Left renal pelvis (tissue), 4 donors: ENCODE measurements at places on chromosomes 3 and 15.

DNA sequence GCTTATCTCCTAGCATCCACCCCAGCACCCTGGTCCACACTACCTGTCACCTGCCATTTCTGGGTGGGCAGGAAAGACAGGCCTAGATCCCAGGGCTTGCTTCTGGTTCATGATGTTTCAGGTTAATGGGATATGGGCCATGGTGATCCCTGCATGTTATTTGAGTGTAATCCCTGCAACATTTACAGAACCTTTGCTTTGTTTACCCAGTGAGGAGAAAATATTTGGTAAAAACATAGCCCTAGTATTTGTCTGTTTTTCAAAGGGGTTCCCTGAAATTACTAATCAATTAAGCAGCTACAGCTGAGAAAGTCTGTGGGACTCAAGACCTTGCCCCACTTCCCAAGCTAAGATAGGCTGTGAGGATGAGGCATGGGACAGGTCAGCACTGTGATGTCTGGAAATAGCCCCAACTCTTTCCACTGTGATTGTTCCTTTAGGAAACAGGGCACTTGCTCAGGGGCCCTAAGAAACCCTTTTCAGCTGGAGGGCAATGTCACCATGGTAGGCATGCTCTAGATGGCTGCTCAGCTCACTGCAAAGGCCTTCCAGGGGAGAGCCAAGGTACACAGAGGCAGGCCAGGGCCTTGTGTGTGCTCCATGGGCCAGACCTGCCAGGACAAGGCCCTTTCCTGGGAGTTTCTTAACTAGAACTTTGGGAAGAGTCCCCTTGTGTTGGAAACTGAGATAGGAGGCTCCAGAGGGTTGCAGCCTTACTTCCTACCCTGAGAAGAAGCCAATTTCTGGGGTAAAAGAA is 11.1 kb downstream of the TRANK1 start:
- no peak for DNase-seq

GRCh38 chr15:33314069-33314468 is 3.3 kb downstream of the RYR3 start:
- no peak for DNase-seq

- DNase-seq = no peak
Observed at GRCh38 chr3:57893668-57894067, 114.6 kb upstream of the FLNB start.

GRCh38 chr3:196081002-196081833 is 672 bp downstream of the TFRC start:
- DNase-seq = no peak

GRCh38 chr15:80584973-80585525 is 110.1 kb upstream of the ABHD17C start:
- no peak for DNase-seq

GRCh38 chr3:128481438-128481942 is 11.5 kb downstream of the GATA2 start:
- DNase-seq = no peak

DNA sequence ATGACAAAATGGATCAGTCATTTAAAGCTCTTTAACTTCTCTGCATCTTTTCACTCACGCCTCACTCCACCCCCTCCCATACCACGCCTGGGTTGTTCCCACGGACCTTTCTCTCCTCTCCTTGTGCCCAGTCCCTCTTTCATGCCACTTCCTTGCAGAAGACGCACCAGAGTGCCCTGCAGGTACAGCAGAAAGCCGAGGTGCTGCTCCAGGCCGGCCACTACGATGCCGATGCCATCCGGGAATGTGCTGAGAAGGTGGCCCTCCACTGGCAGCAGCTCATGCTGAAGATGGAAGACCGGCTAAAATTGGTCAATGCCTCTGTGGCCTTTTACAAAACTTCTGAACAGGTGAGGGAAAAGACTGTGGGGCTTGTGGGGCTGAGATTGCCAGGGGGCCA is 296.1 kb upstream of the UMPS start:
- no peak for DNase-seq

- no peak for DNase-seq
Observed at GRCh38 chr3:29683018-29683993, 402.4 kb downstream of the RBMS3 start.

DNA sequence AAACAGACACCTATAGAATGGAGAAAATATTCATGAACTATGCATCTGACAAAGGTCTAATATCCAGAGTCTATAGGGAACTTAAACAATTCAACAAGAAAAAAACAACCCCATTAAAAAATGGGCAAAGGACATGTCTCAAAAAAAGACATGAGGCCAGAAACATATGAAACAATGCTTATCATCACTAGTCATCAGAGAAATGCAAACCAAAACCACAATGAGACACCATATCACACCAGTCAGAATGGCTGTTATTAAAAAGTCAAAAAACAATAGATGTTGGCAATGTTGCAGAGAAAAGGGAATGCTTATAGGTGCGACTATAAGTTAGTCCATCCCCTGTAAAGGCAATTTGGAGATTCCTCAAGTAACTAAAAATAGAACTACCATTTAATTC is 11.4 kb upstream of the HDGFL3 start:
- DNase-seq = no peak

DNA sequence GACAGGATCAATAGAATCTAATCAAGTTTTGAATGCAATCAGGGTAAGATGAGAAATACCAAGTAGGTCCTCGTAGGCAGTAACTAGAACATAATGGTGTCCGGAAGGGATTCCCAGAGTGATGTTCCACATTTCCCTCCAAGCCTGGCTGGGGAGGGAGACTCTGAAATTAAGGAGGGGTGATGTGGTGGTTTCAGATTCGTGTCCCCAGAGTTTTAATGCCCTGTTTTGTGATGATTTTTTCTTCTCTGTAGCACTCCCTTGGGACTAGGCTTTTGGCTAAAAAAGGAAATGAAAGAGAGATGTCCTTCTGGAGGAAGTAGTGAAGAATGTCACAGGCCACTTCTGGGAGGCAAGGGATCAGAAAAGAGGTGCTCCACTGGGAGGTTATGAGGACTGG is 108.3 kb upstream of the CACNA2D3 start:
- DNase-seq = no peak

DNA sequence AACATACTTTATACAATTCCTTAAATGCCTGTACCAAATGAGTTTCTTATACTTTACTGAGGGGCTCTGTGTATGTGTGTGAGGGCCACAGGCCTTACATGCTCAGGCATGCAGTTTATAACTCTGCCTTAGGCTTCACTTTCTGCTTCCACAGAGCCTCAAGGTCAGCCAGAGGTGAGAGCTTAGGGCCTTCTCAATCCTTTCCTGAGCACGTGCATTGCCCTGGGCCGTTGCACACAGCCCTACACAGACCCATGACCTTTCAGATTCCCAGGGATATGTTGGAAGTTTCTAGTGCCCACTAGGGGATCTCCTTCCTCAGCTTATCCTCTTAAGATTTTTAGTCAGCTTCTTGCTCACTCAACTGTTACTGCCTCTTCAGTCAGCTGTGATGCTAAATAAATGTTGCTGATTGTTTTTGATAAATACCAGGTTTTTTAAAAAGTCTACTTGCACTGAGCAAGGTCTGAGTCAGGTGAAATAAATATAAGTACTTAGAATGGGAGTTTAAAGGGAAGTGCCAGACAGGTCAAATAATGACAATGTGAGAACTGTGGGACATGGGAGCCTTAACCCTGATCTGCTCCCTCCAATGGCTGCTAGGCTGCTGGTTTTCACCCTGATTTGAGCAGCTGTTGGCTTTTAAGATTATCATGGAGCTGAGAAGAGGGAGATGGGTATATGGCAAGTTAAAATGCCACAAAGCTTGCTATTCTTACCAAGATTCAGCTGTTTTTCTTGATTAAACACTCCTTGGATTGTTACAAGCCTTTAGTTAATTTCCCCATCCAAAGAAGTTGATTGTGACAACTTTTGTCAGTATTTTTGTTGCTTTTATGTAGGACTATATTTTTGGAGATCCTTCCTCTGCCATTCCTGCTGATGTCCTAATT is 169.5 kb downstream of the PLD1 start:
- peak; percentile 26 for DNase-seq

- no peak for DNase-seq
Observed at GRCh38 chr15:95078003-95078402, 846.6 kb downstream of the MCTP2 start.

GRCh38 chr3:189710620-189711402 is 79.6 kb downstream of the TP63 start:
- DNase-seq = peak; percentile 51

DNA sequence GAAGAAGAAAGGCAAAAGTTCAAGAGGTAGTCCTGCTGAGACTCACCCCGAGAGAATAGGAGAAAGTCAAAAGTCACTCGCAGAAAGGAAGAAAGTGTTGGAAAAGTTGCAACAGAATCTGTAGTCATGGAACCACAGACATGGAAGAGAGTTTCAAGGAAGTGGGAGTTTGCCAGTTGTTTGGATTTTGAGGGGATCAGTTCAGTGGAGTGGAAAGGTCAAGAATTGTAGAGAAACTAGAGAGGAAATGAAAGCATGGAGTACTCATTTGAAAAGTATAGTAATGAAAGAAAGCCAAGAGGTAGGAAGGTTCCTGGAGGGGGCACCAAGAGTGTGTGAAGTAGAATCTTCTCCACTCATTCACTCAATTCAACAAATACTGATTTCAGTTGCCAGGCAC is 34.7 kb downstream of the SPTSSB start:
- DNase-seq = no peak

- DNase-seq = no peak
Observed at GRCh38 chr3:167650459-167650858, 3.3 kb downstream of the WDR49 start.

GRCh38 chr15:100332721-100333120 is 9.1 kb downstream of the ADAMTS17 start:
- DNase-seq = no peak

DNA sequence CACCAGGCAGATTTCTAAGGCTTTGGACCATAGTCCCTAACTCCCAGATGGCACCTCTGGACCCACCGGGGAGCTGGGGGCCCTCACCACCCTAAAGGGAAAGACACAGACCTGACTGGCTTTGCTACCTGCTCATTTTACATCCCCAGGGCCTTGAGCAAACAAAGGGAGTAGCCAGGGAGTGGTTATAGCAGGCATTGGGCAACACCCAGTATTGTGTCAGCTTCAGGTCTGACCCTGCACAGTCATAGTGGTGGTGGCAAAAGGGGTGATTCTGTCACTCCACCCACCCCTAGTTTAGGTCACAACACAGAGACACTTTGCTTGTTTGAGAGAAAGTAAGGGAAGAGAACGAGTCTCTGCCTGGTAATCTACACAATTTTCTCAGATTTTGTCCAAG is 352.5 kb downstream of the DIPK2A start:
- DNase-seq = no peak

DNA sequence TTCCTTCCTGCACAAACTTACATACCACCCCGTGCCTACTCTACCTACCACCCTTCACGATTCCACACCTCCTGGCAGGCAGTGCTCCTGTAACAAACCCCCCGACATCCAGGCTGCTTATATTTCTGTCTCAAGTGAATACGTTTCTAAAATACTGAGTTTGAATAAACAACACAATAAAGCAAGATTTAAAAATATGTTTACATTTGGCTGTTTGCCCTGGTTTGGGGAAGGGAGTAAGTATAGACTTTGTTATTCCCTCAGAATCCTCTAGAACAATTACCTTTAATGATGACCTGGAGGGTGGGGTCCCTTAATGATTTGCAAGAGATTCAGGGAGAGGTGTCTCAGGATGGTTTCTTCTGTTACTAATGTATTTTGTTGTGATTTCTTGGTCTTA is 402.6 kb upstream of the TBL1XR1 start:
- DNase-seq = no peak

GRCh38 chr15:74773731-74774252 is 8.1 kb upstream of the CSK start:
- no peak for DNase-seq

- no peak for DNase-seq
Observed at GRCh38 chr3:62318365-62318751, 55.0 kb downstream of the FEZF2 start.

DNA sequence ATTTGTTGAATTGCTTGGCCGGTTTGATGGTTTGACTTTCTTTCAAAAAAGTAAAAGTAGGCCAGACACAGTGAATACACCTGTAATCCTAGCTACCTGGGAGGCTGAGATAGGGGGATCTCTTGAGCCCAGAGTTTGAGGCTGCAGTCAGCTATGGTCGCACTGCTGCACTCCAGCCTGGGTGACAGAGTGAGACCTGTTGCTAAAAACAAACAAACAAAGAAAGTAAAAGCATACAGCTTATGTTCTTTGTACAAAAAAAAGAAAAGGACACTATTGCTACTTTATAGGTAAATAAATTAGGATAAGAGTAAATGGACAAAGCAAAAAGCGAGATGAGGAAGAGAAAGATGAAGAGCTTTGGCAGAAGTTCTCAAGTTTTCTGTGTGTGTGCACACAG is 13.9 kb upstream of the FEZF2 start:
- DNase-seq = no peak

DNA sequence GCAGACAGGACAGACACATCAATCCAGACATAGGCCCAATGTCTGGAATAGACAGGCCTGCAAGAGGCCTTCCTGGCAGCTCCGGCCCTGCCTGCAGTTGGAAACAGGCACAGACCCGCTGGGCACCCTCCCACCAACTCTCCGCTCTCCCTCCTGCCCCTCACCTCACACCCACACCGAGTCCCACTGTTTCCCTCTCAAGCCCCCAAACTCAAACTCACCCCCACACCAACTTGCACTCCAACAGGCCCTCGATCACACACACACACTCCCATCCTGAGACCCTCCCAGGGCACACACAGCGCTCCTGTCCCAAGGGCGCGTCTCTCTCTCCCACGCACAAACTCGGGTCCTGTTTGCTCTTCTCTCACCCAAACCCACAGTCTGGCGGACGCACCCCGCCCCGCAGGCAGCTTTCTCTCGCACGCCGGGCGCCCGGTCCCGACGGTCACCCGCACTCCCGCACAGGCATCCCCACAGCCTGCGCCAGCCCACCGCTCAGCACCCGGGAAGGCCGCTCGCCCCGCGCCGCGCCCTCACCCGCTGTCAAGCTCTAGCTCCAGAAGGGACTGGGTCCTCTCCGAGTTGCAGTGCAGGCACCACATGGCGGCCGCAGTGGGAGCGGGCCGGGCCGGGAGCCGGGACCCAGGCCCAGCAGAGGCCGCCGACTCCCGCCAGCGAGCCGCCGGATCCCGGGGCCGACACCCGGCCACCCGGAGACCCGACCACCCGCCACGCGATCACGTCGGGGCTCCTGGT is 106.2 kb downstream of the IQSEC1 start:
- DNase-seq = no peak

- DNase-seq = no peak
Observed at GRCh38 chr3:130644628-130645253, 101.9 kb downstream of the PIK3R4 start.

DNA sequence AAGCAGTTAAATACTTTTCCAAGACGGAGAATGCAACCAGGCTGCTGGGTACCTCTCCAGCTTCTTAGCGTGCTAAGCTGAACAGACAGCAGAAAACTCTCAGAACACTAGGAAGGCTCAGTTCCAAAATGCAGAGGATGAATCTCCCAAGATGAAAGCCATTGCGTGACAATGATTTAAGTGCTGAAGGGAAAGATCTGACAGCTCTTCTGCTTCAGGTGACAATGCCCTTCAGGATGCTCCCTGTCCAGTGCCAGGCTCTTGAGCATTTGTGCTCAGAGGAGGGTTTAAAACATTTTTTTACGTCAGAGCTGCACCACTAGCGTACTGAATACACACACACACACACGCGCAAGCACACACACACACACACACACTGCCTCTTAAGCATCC is 26.3 kb downstream of the ARHGEF3 start:
- DNase-seq = no peak
